ENCODE measurements at places on chromosomes 4 and X.

DNA sequence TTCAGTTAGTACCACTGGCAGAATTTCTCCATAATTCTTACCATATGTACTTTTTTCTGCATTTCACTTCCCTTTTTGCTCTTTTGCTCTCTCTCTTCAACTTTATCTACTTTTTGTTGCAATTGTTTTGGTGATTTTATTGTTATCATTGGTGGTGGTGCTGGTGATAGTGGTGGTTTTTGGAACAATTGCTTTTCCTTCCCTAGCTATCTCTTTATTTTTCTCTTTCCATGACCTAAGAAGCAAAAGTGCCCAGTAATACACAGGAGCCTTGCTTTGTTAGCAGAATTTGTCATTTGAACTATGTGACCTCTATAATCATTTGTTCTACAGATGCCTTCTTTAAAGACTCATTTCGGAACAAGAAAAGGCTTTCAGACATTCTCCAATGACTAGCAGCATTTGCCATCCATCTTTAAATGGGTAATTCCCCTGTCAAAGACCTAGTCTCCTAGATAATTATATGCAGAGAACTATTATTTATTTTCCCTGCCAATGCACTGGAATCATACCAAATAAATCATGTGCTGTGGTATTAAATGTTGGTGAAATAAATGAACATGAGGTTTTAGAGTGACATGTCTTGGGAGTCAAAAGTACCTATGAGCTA lies 154.5 kb downstream of the GASK1B start:
- no peak for DNase-seq

- DNase-seq = no peak
These were observed 38.6 kb downstream of the EVC start for GRCh38 chr4:5749568-5749967.

DNA sequence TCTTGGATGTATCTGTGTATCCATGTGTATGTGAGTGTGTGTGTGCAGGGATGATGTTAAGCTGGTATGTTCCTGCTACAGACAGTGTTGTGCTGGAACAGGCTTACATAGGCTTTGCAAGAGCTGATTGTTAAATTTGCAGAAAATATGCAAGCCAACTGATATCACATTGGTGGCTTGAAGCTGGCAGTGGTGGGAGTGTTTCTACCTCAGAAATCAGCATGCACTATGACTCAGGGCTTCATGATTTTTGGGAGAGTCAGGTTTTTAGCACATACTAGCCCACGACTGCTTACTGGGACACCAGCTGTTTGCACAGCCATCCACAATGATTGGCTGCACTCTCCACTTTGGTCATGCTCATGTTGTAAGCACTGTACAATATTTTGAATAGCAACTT lies 261.8 kb downstream of the DHX15 start:
- no peak for DNase-seq

GRCh38 chr4:140134746-140135425 lies 19.1 kb downstream of the MAML3 start:
- DNase-seq = no peak

DNA sequence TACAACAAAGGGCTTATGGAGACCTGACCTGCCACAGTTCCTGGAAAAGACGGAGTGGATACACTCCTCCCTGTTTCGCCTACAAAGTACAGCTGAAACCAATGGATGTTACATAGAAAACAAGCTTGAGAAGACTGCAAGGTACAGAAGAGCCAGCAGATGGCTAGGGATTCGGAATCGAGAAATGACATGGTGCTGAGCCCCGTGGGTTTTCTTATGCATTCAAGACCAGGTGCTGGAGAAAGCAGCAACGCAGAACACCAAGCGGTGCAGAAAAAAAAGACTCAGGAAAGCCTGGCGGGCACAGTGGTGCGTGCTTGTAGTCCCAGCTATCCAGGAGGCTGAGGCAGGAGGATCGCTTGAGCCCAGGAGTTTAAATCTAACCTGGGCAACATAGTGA lies 13.8 kb downstream of the TIMM17B start:
- no peak for DNase-seq
